ENCODE measurements at places on chromosomes 6 and 20.

DNA sequence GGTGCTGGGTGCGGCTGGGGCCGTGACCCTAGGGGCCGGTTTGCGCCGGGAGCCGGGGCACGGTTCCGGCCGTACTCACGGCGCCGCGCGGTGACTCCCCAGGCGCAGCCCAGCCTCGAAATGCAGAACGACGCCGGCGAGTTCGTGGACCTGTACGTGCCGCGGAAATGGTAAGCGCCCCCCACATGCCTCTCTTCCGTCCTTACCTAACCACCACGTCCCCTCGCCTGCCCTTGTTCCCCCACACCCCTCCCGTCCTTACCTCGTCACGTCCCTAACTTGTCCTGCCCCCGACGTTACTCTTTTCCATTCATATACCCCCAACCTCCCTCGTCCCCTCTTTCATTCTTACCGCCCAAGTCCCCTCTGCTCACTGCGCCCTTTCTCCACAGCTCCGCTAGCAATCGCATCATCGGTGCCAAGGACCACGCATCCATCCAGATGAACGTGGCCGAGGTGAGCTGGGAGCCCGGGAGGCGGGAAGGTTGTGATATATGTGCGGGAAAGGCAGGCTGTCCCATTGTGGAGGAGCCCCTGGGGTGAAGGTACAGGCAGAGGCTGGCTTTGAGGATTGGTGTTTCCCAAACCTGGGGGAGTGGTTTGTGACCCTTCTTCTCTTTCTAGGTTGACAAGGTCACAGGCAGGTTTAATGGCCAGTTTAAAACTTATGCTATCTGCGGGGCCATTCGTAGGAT, 463 bp downstream of the RPS21 start:
- DNase-seq = no peak

GRCh38 chr6:110360676-110361075, 2.5 kb upstream of the METTL24 start:
- no peak for DNase-seq

DNA sequence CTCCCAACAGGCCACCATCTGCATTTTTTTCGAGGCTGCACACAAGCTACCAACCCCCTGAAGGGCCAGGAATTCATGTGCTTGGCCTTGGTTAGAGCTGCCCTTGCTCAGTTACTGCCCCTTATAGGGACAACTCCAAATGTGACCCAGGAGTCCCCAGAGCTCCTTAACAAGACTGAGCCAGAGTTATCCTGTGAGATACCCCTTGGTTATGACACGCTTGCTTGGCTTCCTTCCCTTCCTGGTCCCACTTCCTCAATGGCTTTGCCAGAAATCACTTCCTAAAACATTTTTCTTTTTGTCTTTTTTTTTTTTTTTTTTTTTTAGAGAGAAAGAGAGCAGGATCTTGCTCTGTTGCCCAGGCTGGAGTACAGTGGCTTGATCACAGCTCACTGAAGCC, 8.9 kb downstream of the TREM1 start:
- no peak for DNase-seq

DNA sequence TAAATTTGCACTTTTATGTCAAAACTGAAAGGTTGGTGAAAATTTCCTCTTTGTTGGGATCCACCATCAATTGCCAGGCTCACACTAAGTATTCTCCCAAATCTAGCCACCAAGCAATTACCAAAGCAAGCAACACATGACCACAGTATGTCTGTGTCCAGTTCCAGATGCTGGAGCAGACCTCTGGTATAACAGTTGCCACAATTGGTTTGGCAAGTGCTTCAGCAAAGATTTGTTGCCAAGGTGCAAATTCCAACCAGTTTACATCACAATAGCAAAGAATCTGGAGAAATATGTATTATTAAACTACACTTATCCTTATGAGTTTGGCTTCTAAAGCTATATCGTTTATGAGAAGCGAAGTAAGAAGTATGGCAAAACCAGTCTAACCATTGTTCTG, 6.4 kb downstream of the GTF2H5 start:
- DNase-seq = no peak

GRCh38 chr6:126361832-126362440, 22.0 kb downstream of the CENPW start:
- no peak for DNase-seq
